ENCODE measurements at places on chromosomes 7 and 10.

DNA sequence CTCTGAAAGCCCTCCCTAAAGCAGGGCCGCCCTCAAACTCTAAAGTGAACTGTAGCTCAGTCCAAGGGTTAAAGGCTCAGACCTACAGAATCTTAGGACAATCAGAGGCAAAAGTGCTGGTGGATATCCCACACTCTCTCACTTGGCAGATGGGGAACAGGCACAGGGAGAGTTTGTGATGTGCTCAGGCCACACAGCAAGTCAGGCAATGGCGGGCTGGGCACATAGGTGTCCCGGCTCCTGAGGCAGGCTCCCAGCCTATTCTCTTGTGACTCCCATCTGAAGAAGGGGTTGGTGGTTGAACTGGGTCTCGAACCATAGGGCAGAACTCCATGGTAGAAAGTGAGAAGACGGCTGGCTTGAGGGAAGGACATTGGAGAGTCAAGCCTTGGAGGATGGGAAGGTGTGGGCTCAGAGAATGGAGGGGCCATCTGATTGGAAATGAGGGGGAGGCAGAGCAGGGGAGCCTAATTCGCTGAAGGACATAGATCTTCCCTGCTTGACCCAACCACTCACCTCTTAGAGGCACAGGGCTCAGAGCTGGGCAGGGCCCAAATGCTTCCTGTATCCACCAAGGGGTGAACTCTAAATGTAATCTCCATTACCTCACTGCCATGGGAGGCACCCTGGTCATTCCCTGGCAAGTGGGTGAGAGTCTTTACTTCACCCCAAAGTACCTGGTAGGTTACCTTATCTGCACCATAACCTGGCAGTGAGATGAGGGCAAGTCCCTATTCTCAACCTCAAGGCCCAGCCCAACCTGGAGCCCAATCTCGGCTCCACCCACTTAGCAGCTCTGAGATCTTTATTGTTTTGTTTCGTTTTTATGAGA is 4.9 kb upstream of the ZMIZ1 start:
- no peak for DNase-seq

DNA sequence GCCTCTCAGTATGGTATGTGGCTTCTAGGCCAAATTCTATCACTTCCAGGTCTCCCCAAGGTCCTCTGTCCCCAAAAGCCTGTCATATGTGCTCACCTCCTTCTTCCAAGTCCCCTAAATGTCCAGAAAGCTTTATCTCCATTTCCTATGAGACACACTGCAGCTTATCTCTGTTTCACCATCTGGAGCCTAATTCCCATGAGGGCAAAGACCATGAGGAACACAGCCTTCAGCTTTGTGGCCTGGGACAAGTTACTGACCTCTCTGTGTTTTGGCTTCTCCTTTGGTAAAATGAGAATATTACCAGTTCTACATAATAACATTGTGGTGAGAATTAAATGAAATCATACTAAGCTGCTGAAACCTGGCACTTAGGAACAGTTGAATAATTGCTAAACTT is 19.2 kb downstream of the ST8SIA6 start:
- DNase-seq, result no peak

GRCh38 chr10:61899069-61899531 is 2.4 kb upstream of the ARID5B start:
- DNase-seq, result peak; percentile 62

DNA sequence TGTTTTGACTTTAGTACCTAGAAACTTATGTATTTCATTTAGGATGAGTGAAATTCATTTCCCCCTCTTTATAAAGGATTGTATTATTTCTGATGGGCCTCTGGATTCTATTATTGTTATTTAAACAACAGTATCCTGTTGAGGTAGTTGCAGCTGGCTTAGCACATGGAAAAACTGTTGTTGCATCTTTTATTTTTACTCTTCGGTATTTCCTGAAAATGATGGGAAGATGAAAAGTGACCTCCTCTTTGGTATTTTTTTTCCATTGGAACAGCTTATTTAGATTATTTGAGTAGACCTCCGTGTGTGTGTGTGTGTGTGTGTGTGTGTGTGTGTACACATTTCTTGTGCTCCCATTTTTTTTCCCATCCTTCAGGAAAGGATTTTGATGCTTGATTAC is 129.8 kb downstream of the PRKG1 start:
- DNase-seq, result no peak

DNA sequence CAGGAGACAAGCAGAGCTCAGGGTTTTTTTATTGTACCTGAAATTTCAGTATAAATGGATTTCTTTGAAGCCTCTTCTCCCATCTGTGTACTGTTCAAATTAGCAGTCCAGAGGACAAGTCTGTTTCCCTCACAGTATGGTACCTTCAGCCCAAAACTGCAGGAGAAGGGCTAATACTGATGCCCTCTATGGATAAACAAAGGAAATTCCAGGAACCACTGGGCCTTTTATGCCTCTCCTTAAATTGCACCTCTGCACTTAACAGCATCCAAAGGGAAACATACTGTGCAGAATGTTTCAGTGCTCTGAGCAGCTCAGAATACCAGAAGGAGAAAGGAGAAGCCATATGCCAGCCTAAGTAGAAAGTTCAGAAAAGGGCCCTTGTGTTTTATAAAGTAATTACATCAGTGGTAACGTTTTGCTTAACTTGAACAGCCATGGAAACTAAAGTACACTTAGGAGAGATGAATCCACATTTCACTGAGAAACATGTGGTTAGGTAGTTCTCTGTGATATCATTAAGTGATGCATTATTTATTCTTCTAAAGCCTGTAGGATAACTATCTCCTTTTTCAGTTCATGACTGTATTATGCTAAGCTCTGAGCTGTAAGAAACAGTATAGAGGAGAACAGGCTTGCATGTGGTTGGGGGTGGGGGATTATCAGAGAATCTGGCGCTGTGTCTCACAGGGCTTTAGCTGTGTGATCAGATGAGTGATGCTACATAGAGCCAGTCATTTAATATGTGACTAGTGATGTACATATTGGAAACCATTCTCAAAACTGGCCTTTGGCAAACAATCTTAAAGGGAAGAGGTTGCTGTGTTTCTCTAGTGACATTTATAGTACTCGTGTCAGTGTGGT is 111.3 kb downstream of the POU6F2 start:
- no peak for DNase-seq

GRCh38 chr10:89332123-89332633 is 4.4 kb downstream of the IFIT3 start:
- peak; percentile 49 for DNase-seq

- no peak for DNase-seq
Measured at GRCh38 chr7:47458057-47458456, 123.9 kb downstream of the TNS3 start.

GRCh38 chr10:129969911-129970464 is 5.9 kb upstream of the EBF3 start:
- no peak for DNase-seq

- DNase-seq, result no peak
Measured at GRCh38 chr10:101767966-101768790, 7.7 kb downstream of the FGF8 start.

DNA sequence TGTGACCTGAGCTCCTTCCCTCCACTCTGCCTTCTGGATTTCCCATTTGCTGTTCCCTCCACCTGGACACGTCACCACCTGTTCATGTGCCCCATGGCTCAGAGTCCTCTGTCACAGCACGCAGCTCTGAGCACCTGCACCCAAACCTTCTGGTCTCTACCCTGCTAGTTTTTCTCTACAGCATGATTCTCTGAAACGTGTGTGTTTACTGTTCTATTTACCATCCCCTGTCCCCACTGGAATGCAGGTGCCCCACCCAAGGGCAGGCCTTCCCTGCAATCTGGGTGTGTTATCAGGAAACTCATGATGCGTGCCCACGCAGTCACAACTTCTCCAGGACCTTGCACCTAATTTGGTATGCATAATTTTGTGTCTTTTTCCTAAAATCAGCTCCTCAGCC is 284.4 kb upstream of the IGFBP3 start:
- DNase-seq, result no peak

DNA sequence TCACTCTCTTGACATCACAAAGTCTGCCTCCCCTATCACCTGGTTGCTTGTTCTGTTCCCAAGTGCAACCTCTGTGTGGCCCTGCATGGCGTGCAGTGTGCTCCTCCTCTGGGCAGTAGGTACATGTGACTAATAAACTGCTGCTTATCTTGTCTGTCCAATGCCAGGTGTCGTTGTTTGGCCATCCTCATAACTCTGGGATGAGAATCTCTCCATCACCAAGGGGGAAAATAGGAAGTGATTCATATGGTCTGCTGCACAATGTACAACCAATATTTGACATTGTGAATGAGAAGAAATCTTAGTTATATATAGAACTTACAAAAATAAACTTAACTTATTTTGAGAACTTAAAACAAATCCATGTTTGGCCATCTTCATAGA is 135.2 kb downstream of the INHBA start:
- no peak for DNase-seq

- no peak for DNase-seq
Measured at GRCh38 chr7:36082216-36082615, 70.8 kb upstream of the EEPD1 start.

GRCh38 chr10:104640339-104641186 is 527 bp upstream of the SORCS3 start:
- no peak for DNase-seq

- no peak for DNase-seq
Measured at GRCh38 chr7:37705976-37706375, 22.4 kb downstream of the GPR141 start.

DNA sequence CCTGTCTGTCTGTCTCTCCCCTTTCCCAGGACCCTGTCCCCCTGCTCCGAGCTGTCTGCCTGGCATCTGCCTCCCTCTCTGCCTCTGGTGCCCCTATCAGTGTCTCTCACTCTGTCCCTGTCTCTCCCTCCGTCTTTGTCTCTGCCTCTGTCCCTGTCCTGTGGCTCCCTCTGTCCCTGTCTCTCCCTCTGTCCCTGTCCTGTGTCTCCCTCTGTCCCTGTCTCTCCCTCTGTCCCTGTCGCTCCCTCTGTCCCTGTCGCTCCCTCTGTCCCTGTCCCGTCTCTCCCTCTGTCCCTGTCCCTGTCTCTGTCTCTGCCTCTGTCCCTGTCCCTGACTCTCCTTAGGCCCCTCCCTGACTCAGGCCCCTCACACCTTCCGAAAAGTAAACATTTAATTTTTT is 75.0 kb upstream of the PAX2 start:
- no peak for DNase-seq

- no peak for DNase-seq
Measured at GRCh38 chr7:36272567-36273269, 116.9 kb upstream of the ANLN start.

DNA sequence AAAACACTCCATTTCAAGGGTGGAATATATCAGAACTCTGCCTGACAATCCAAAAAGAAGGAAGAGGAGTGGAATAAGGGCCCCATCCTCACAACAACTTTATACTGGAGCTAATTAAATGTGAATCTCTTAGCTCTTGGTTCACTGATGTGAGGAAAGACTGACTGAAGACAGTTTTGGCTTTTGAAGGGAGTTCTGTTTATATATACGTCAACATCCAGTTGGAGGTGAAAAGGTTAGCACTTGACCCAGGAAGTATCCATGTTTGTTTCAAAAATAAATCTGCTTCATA is 3.0 kb downstream of the HOXA1 start:
- DNase-seq, result no peak

DNA sequence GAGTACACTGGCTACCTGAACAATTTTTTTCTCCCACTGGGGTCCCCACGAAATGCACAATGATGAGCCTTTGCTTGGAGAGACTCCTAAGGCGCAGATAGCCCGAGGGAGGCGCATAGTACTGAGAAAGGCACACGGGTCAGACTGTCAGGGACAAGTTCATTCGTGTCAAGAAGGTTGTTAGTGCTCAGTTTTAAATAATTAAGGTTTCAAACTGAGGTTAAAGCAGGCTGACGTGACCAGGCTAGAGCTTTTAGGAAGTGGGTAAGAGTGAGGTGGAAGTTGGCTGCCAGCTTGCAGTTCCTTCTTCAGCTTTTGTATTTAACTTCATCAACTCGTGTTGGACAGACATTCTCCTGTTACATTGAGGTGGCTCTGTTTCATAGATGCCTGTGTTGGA is 31.6 kb downstream of the RBM33 start:
- no peak for DNase-seq

- no peak for DNase-seq
Measured at GRCh38 chr7:95263785-95264362, 60.5 kb downstream of the PON1 start.

DNA sequence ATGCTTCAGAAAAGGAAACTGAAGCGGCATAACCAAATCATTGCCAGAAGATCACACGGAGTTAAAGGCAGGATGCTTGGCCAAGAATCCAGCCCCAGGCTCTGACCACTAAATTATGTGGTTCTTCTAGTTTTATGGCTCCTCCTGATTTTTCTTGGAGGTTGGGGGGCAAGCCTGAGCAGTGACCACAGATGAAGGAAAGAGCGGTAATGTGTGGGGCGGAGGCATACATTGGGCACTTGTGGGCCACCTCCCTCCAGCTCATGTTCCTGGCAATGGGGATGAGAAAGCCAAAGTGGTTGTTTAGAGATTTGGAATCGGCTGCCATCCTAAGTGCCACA is 3.2 kb downstream of the TRPV6 start:
- no peak for DNase-seq

DNA sequence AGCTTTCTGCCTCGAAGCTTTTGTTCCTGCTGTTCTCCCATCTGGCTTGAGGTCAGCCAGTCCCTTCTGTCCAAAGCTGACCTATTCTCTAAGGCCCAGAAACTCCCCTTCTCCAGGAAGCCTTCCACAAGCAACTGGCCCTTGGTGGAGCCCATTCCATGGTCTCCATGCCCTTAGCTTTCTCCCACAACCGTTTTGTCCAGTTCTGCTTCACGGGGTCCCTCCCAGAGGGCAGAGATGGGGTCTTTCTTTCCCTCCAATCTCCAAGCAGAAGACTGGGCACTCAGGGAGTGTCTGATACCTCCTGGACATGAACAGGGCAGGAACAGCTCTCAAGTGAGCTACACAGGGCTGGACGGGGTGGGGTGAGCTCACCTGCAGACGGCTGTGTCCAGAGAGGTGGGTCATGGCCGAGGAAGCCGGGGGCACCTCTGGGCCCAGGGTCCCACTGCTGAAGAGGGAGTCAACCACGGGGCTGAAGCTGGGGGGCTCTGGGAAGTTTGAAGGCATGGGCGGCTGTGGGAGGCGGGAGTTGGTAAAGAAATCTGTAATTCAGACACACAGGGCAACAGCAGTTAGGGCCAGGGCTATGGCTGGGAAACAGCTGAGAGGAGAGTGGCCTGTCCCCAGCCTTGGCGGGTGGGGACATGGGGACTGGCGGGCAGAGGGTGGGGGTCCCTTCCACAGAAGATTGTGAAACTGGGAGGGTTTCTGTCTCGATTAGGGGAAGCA is 20.9 kb upstream of the TBL2 start:
- no peak for DNase-seq

DNA sequence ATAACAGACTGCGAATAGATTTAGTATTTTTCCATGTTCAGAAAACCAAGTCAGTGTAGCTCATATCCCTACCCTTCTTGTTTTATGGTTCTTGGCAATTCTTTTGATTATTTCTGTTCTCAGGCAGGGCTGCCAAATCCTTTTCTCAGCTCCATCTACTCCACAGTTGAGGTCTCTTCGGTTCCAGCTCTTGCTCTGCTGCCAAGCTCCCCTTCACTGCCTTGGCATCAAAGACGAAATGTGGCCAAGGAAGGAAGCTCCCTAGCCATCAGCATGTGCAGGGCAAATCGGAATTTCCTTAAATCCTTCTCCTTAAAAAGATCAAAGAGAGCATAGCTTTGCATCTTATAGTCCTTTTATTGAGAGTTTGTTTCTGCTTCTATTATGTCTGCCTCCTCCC is 116.4 kb upstream of the NOBOX start:
- no peak for DNase-seq

GRCh38 chr10:35643151-35644049 is 1.3 kb upstream of the FZD8 start:
- no peak for DNase-seq

- no peak for DNase-seq
Measured at GRCh38 chr7:121744319-121744718, 128.6 kb upstream of the PTPRZ1 start.

Data from activated CD4-positive, alpha-beta T cell treated with anti-CD3 and anti-CD28 coated beads, Interleukin-2, Interleukin-4, amounts not matched to agents 100 ng/mL and 50 ng/mL, durations not matched to agents 16 hours and 8 hours (primary cell).